GM06990 (cell line): ENCODE measurements at places on chromosomes 2 and 18.

- no peak for DNase-seq
These were observed 86.0 kb downstream of the THADA start for GRCh38 chr2:43509886-43510285.

DNA sequence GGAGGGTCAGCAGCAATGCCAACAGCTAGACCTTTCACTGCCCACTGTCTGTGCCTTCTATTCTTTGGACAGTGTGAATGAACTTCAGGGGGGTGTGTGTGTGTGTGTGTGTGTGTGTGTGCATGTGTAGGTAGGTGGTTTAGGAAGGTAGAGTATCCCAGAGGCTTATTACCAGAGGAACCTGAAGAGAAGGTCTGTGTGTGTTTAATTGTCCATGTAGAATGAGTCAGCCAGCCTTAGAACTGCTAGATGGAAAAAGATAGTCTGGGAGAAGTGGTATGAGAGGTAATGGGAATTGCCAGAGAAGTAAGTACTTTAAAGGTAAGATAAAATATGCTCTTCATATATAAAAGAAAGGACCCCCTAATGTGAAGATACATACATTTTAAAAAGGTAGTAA is 522.2 kb downstream of the PIK3C3 start:
- DNase-seq: no peak

GRCh38 chr2:111159641-111160040 is 38.9 kb downstream of the BCL2L11 start:
- DNase-seq: no peak

- DNase-seq: no peak
These were observed 56.8 kb upstream of the HS6ST1 start for GRCh38 chr2:128375454-128375853.

DNA sequence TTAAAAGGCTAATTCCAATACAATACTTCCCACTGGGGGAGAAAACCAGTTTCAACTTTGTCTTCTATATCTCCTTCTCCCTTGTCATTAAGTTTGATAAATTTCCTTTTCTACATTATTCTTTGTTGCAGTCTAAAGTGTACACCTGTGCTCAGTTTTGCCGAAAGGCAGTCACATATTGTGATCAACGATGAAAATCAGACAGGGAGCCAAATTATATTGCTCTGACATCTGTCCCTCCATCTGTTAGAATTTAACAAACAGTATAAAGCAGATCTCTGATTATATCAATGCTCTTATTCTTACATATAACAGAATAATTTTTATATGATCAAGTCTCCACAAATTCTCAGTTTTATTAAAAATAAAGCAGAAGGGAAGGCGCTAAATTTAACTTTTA is 496.7 kb downstream of the NRXN1 start:
- DNase-seq: no peak

- no peak for DNase-seq
These were observed at the start of gene IL1A for GRCh38 chr2:112784199-112785189. Gene IL1A, minus strand, starts transcription at chr2:112784493. Its CDS starts 723 bp downstream, at chr2:112783770.

- no peak for DNase-seq
These were observed 234.2 kb downstream of the ASXL3 start for GRCh38 chr18:33812186-33812585.

GRCh38 chr2:170770008-170770605 is at the start of gene ERICH2:
Gene ERICH2, plus strand, starts transcription at chr2:170770378. Its CDS starts 304 bp downstream, at chr2:170770682.
- DNase-seq: no peak

- no peak for DNase-seq
These were observed 7.3 kb upstream of the EN1 start for GRCh38 chr2:118854507-118855345.

- DNase-seq: no peak
These were observed 7.2 kb upstream of the CCDC74A start for GRCh38 chr2:131520526-131520925.

GRCh38 chr2:233265899-233266431 is 14.5 kb downstream of the ATG16L1 start:
- DNase-seq: no peak

DNA sequence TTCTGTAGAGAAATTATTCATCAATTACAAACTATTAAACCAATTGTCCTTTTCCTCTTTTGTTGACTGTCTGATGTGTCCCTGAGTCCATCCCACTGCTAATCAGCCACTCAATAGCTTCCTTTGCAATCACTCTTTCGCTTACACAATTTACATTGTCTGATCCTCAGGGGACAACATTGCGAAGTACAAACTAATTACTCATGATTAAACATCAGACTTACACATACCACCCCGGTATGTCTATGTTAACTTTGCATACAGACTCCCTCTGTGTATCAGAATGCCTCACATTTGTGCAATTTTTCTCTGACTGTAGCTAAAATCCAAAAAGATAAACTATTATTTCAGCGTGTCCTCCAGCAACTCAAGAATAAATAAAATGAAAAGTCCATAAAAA is 264.4 kb upstream of the REV1 start:
- no peak for DNase-seq
